Naive thymus-derived CD4-positive, alpha-beta T cell (primary cell): ENCODE measurements at places on chromosomes 11 and 22. TPM values are rescaled to one million over a fixed set of nuclear protein-coding genes. Genes with fewer than 3 reads are reported as not detected.

The ANO9 gene
- total RNA-seq = 95.9 TPM

GRCh38 chr22:23000657-23001347 lies 69.5 kb upstream of the GNAZ start:
- DNase-seq = no peak

The RBMXL2 gene
- total RNA-seq = not detected in 2 replicates

The PGA5 gene
- total RNA-seq = not detected

DNA sequence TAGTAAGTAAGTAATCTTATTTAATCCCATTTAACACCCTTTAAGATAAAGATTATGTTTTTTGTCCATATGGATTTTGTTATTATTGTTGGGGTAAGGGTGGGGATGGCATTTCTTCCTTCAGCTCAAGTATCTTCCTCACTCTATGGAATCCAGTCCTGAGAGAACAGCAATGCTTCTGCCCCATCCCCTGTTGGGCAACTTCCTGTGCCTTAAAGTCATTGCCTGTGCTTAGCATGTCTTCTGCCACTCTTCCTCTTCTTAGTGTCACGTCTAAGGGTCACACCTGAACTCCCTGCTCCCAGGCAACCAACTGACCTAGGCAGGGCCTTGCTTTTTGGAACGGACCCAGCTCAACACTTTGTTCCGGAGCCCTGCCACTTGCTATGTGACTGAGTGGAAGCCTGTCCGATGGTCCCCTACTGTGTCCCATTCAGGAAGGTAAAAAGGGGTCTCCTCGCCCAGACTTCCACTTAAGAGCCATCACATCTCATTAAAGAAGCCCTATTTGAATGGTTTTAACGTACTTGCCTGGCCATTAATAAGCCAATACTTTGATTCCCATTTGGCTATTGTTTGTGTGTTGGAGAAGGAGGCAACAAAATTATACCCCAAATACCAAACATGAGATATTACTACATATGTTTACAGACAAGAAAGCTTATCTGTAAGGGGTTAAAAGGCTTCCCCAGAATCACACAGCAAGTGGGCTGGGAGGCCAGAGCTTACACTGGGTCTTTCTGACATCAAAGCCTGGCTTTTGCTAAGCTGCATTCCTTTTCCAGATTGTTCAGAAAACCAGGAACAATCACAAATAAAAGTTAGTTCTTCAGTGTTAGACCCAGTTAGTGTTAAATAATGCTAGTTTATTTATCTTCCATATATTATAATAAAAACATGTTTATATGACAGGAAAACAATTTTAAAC lies 59.2 kb downstream of the RAB38 start:
- DNase-seq = no peak

- no peak for DNase-seq
These were observed 131.9 kb downstream of the MPPED1 start for GRCh38 chr22:43543522-43544288.

GRCh38 chr22:36510966-36511881 lies 4.4 kb upstream of the FOXRED2 start:
- no peak for DNase-seq

DNA sequence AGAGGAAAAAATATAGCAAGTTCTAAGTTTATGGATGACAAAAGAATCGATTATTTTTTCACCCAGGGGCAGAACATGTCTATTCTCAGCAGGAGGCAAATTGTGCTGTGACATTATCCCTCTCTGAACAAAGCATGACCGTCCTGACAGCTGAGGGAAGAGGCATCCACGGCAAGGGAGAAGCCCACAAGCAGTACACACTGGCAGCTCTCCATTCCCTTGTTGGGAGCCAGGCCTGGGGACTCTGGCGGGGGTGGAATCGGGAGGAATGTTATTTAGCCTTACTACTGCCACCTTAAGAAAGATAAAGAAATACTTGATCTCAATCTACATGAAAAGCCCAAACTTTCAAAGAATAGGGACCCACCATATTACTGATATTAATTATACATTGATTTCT lies 3.4 kb downstream of the KIRREL3 start:
- DNase-seq = no peak
